Posterior vena cava (tissue), 2 donors: ENCODE measurements at places on chromosomes 2 and 18.

DNA sequence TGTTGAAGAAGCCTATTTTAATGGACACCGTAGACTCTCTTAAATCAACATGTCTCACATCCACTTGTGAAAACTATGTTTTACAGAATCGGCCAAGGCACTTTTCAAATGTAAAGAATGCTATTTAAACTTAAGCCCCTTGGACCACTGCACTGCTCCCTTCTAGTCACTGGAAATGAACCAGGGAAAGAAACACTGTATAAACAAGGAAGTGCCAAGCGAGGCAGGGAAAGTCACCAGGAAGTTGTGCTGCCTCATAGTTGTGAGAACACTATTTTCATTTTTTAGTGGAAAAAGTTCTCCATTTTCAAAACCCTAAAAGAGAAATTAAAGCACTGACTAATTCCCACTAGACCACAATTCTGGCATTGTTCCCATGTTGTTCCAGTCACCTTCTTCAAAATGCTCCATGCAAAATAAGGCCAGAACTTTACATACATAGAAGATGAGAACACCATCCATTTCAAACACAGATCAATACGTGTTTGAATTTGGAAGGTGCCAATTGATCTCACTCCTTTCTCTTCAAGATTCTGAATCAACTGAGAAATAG lies 13.5 kb downstream of the CCDC141 start:
- no peak for DNase-seq

- DNase-seq, result no peak
Measured at GRCh38 chr2:154173164-154173563, 301.4 kb downstream of the GALNT13 start.

- DNase-seq, result peak; percentile 78
Measured at GRCh38 chr2:24913911-24914310, 6.1 kb downstream of the ADCY3 start.

GRCh38 chr2:73868204-73868978 lies 24.4 kb upstream of the ACTG2 start:
- no peak for DNase-seq

- no peak for DNase-seq
Measured at GRCh38 chr2:68732036-68732932, 2.3 kb upstream of the ARHGAP25 start.

DNA sequence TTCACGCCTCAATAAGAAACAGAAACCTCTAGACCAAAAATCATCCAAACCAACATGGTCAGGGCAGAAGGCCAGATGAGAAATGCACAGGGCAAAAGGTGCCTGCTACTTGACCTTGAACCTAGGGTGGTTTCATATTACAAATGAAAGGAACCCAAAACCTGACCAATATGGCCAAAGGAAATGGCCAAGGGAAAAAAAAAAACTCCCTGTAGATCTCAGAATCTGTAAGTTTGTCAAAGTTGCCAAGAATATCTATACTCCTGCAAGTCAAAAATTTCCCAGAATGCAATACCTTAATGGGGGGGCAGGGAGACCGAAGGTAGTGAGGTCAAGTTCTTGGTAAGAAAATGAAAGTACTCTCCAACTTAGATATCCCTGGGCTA lies 47.2 kb downstream of the HIBCH start:
- DNase-seq, result no peak

GRCh38 chr18:332007-332406 lies 64.2 kb upstream of the THOC1 start:
- no peak for DNase-seq

- no peak for DNase-seq
Measured at GRCh38 chr2:45830322-45830721, 178.8 kb downstream of the PRKCE start.

GRCh38 chr2:128196471-128196931 lies 105.5 kb downstream of the UGGT1 start:
- no peak for DNase-seq

- no peak for DNase-seq
Measured at GRCh38 chr2:218063486-218063885, 5.6 kb upstream of the RUFY4 start.

DNA sequence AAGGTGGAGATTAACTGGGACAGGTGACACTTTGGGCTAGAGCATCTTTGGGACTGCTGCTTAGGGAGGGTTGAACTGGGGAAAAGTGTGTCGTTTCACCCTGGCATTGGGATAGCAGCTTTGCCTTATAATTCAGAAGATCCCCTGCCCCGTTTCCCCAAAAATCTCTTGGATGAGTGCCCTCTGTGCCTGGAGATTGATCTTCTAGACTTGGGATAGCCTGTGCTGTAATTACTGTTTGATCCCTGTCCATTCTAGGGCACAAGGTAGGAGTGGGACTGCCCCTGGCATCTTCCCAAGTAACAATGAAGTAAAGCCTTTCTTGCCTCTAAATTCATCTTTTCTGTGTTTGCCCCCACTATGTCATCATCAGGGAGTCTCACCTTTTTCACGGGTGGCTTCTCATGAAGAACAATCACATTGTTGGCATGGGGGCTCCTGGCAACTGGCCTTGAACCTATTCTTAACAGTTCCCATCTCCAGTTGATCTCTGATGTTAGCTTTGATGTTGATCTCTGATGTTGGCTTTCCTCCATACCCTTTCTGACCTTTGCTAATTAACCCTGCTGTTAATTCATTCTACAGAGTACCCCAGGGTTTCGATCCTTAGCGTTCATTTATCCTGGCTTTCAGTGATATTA lies 21.6 kb downstream of the MTHFD2 start:
- DNase-seq, result no peak

DNA sequence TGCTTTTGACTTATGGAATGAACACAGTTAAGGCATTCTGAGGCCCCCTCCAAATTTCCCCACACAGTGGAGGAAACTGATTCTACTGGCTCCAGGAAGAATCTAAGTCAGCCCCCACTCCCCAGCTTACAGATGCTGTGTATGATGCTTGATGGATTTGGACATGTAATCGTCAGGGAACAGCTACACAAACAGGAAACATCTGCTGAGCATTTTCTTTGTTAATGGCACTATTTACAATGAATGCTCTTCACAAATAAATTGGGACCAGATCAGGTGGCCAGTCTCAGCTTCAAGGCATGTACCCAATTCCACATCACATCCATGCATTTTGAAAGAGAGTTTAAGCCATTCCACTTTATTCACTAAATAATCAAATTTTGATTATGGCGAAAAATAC lies 562.3 kb downstream of the SOX11 start:
- DNase-seq, result no peak

- no peak for DNase-seq
Measured at GRCh38 chr2:213420828-213421385, 136.6 kb downstream of the SPAG16 start.

GRCh38 chr2:26925100-26925791 lies 45.2 kb upstream of the MAPRE3 start:
- no peak for DNase-seq

- DNase-seq, result no peak
Measured at GRCh38 chr2:189581354-189582139, 961 bp upstream of the SLC40A1 start.

DNA sequence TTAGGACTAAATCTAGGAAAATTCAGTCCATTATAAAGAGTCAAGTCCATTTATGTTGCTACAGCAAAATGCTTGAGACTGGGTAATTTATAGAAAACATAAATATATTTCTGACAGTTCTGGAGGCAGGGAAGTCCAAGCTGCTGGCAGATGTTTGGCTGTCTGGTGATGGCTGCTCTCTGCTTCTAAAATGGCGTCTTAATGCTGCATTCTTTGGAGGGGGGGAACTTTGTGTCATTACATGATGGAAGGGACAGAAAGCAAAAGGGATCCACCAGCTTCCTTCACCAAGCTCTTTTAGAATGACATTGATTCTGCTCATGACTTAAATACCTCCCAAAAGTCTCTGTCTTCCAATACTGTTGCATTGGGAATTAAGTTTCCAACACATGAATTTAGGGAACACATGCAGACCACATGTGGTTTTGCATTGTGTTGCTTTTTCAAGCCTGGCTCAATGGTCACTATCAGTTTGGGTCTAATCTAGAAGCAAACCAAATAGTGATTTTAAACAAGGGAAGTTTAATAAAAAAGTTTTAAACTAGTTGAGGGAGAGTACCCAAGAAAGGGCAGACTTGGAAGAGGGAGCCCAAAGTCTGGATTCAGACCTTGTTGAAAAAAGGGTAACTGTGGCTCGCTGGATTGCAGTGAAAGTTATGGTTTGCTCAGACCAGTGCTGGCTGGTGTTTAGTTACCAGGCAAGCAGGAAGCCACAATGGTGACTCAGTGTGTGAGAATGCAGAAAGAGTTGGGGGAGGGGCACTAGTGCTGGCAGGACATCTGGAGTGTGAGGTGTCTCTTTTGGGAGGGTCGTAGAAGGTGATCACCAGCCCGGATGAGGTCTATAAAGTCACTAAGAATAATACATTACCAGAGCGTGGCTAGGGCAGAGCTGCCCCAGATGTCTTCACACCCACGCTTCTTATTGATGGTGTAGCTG lies 30.8 kb downstream of the C18orf54 start:
- DNase-seq, result no peak

GRCh38 chr2:173048897-173049661 lies 26.6 kb upstream of the MAP3K20 start:
- DNase-seq, result peak; percentile 91

GRCh38 chr2:207594731-207595130 lies 30.5 kb downstream of the METTL21A start:
- DNase-seq, result no peak

DNA sequence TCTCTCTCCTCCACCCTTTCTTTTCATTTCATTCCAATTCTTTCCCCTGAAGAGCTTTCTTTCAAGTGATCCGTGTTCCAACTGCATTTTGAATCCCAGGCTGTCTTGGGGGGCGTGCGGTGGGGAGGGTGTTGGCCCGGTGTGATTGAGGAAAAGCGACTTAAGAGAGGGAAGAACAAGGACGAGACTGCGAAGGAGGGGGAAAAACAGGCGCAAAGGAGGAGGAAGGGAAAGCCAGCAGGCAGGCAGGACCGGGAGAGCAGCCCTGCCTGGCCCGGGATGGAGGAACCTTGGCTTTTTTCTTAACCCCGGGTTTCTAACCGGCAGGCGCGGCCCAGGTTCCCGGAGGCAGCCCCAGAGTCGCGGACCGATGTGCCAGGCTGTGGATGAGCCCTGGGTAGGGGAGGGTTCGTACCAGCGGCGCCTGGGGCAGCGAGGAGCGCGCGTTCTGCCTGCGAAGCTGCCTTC lies 1.3 kb downstream of the ADCYAP1 start:
- no peak for DNase-seq

GRCh38 chr2:169143998-169144397 lies 74.6 kb downstream of the DHRS9 start:
- no peak for DNase-seq

DNA sequence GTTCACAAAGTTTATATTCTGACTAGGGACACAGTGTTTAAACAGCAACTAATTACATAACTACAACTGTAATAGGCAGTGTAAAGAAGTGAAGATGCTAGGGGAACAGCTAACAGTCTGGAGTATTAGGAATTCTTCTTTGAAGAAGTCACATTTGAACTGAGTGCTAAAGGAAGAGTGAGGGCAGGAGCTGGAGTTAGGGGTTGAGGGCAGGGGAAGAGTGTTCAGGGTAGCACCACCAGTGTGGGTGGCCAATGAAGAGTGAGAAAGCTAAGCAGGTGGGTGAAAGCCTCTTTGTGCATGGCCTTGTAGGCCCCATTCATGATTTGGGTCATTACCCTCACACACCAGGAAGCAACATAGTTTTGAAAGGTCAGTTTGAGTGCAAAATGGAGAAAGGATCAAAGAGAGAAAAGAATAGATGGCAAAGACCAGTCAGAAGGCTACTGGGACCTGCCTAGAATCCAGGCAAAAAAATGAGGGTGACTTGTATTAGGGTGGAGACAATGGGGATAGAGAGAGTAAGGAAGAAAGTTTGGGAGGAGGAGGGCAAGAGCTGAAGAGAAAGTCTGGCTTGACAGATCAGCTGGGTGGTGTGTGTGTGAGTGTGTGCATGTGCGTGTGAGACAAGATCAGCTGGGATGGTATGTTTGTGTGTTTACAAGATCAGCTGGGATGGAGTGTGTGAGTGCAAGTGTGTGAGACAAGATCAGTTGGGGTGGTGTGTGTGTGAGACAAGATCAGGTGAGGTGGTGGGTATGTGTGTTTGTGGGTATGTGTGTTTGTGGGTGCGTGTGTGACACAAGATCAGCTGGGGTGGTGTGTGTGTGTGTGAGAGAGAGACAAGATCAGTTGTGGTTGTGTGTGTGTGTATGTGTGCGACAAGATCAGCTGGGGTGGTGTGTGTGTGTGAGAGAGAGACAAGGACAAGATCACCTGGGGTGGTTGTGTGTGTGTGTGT lies 43.6 kb upstream of the AGPS start:
- DNase-seq, result no peak

DNA sequence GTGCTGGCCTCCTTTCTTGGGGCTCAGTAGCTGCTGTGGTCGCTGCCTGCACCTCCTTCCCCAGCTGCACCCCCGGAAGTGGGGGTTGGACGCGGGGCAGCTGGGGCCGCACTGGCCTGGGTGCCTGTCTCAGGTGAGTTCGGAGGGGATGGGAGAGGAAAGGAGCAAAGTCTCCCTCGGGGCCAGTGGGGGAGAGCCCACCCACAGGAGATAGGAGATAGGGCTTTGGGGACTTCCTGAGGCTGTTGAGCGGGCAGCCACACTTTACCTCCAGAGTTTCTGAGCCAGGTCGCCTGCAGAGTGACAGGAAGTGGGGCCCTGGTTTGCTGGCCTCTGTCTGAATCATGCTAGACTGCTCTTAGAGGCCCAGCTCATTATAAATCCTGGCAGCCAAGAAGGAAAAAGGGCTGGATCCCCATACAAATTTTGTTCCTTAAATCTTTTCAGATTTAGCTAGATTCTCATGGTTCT lies 8.1 kb downstream of the MBP start:
- peak; percentile 48 for DNase-seq

- no peak for DNase-seq
Measured at GRCh38 chr2:129923265-129924091, 56.0 kb upstream of the RAB6C start.

GRCh38 chr2:74514368-74515270 lies at the start of gene TLX2:
Gene TLX2, plus strand, starts transcription at chr2:74514450. Its CDS starts 357 bp downstream, at chr2:74514807.
- DNase-seq, result peak; percentile 78

GRCh38 chr2:222811828-222812227 lies 49.0 kb upstream of the ACSL3 start:
- no peak for DNase-seq

DNA sequence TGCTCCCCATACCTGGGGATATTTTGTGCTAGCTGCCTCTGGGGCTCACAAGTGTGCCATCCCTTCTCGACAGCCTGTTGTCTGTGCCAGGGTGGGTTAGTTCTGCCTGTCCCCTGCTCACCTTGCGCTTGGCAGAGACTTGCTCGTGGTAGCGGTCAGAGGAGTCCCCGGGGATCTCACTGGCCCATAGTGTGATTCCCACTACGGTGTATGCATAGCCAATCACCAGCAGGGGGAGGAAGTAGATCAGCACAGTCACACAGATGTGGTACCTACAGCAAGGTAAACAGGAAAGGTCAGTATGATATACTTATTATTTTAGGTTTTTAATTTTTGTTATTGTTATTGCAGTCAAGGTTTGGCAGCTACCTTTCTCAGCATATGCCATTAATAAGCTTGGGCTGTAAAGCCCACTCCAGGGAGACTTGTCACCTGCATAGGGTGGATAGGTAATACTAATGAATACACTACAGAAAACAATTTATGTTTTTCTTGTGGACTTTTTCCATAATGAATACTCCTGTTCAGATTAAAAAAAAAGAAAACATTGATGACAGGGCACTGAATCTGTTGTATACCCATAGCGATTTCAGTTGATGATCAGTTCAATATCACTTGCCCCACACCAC lies 95.2 kb downstream of the POLE4 start:
- DNase-seq, result no peak

- DNase-seq, result no peak
Measured at GRCh38 chr2:62215306-62216064, 19.6 kb downstream of the B3GNT2 start.
